Caki2 (cell line): ENCODE measurements at places on chromosomes 2 and 18. TPM values are rescaled to one million over a fixed set of nuclear protein-coding genes. Genes with fewer than 3 reads are reported as not detected.

The LRRC30 gene
- not detected in 2 replicates for total RNA-seq

DNA sequence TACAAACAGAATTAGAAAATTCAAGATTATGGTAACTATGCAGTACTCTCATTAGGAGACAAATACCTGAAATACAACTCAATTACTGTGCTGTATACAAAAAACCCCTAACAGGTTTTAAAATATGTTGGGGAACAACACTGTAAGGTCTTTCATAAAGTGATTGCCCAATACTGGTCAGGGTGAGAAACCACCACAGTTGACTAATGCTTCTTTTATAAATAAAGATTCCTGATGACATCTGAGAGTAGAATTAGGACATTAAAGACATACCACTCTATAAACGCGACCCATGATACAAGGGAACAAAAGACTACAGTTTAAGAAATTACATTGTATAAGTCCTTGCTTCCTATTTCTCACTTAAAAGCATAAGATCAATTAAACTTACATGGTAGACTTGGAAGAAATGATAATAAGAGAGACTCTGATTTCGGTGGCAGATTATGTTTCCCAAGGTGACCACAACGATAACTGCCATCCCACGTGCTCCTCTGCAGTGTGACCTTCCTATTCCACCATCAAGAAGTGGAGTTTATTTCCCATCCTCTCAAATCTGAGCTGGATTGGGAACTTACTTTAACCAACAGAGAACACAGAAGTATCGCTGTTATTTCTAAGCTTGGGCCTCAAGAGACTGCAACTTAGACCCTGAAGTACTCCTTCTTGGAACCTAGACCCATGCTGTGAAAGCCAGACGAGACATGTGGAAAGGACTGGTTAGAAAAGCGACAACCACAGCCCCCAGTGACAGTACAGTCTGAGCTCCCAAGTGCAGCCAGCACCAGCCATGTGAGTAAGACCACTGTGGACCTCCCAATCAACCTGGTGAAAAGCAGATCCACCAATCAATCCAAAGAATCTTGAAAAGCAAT lies 52.3 kb downstream of the ZNF521 start:
- no peak for DNase-seq

GRCh38 chr18:13239171-13239956 lies 20.8 kb downstream of the LDLRAD4 start:
- no peak for DNase-seq

DNA sequence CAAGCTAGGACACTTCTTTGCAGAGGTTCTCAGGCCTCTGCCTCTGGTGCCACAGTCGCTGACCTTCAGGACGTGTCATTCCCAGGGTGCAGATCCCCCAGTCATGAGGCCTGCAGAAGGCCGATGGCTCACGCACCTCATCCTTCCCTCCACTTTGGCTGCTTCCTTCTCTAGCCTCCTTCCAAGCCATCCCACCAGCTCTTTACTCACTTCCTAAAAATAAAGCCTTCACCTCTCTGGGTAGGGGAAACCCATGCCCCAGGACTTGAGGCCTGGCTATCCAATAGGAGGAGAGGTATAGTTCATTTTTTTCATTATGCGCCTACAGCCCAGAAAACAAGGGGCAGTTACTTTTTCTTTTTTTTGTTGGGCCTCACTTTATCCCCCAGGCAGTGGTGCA lies 91.4 kb downstream of the B3GNT2 start:
- DNase-seq: no peak
